ENCODE measurements at places on chromosomes 4 and X.

DNA sequence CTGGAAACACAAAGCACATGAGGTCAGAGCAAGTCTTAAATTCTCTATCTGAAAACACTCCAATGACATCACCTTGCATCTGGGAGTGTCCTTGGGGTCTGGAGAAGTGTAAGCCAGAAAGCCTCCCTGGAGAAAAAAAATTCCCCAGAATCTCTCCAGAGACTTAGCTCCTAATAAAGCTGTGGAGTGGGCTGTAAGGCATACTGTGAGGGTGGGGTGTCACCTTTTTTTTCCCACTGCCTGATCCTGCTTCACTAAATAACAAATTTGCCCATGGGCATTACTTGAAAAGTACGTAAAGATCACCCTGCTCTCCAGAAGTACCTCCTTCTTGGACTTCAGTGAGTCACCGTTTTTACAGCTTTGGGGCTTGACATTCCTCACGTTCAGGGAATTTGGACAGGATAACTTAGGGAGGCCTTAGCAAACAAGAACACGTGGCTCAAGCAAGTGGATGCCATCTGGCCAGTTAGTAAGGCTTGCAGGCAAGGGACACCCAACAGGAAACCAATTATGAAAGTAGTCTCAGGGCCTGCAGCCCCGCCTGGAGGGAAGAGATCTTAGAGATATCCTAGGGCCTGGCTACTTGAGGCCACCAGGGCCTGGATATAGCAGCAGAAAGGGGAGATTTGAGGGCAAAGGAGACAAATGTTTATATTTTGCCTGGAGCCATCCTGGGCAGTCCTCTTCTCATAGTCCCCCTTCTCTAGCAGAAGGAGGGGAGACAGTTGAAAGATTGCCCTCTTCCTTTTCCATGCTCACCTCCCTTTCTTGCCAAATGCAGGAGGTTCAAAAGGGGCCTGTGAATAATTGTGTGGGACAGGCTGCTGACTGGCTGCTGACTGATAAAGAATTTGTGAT is 60.1 kb upstream of the PLAC1 start:
- DNase-seq, result peak; percentile 5
- peaks cover 16% of the 10 kb centered on the region for H3K4me1 ChIP-seq
- H3K27ac ChIP-seq, result peak overlapping the region; percentile 19
- peaks cover 1% of the 10 kb centered on the region for H3K27me3 ChIP-seq

DNA sequence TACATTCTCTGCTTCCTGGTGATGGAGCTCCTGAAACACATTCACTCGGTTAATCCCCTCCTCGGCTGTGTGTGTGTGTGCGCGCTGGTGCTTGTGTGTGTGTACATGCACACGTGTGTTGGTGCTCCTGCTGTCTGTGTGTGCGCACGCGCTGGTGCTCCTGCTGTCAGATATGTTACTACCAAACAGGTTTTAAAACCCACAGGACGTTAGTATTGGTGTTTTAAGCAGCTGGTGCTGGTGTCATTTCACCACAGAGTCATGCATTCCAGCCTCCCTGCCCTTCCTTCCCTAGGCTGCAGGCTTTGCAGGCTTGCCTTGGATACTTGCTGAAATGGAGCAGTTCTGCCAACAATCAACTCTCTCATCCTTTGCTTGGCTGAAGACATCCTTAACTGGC is 48.1 kb upstream of the CPLX1 start:
- peaks cover 9% of the 10 kb centered on the region for H3K4me1 ChIP-seq
- peaks cover 43% of the 10 kb centered on the region for H3K36me3 ChIP-seq
- H3K27me3 ChIP-seq, result peaks cover 10% of the 10 kb centered on the region
- no peak for DNase-seq

DNA sequence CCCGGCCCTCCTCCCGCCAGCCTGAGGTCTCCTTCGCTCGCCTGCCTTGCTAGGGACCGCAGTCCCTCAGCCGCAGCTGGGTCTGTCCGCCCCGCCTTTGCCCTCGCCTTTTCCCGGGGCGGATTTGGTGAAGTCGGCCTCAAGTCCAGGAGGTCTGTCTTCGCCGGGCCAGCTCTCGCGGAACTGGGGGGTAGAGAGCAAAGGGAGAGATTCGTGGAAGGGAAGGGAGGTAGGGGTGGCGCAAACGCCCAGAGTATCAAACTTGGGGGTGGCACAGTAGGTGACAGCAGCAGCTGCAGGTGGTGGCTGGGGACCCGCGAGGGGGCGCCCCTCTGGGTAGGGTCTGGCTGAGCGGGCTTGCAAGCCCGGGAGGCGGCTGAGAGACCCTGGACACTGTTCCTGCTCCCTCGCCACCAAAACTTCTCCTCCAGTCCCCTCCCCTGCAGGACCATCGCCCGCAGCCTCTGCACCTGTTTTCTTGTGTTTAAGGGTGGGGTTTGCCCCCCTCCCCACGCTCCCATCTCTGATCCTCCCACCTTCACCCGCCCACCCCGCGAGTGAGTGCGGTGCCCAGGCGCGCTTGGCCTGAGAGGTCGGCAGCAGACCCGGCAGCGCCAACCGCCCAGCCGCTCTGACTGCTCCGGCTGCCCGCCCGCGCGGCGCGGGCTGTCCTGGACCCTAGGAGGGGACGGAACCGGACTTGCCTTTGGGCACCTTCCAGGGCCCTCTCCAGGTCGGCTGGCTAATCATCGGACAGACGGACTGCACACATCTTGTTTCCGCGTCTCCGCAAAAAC is at the start of gene NPY2R:
Gene NPY2R, plus strand, starts transcription at position 379 of the 797 bp plus-strand sequence. CDS start 5,304 bp downstream, outside the sequence.
- no peak within 1 kb of the TSS for H3K27ac ChIP-seq
- no peaks in the 10 kb centered on the region for H3K4me1 ChIP-seq
- no peak for DNase-seq
- peaks cover 10% of the 10 kb centered on the region for H3K27me3 ChIP-seq
- H3K4me3 ChIP-seq, result no peak within 1 kb of the TSS

DNA sequence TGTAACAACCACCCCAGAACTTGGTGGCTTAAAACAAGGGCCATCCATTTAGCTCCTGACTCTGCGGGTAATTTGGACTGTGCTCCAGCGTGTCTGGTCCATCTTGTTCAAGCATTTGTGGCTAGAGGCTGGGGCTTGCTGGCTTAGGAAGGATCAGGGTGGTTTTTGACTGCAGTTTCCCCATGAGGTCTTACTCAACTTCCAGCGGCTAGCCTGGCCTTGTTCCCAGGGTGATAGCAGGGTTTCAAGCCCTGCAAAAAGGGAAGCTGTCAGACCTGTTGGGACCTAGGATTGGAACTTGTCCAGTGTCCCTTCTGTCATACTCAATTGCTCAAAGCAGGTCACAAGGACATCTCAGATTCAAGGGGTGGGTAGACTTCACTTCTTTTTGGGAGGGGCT is 205.9 kb downstream of the STIM2 start:
- DNase-seq, result no peak
- peaks cover 1% of the 10 kb centered on the region for H3K27me3 ChIP-seq
- no peaks in the 10 kb centered on the region for H3K4me1 ChIP-seq
- H3K27ac ChIP-seq, result no peak overlapping the region

DNA sequence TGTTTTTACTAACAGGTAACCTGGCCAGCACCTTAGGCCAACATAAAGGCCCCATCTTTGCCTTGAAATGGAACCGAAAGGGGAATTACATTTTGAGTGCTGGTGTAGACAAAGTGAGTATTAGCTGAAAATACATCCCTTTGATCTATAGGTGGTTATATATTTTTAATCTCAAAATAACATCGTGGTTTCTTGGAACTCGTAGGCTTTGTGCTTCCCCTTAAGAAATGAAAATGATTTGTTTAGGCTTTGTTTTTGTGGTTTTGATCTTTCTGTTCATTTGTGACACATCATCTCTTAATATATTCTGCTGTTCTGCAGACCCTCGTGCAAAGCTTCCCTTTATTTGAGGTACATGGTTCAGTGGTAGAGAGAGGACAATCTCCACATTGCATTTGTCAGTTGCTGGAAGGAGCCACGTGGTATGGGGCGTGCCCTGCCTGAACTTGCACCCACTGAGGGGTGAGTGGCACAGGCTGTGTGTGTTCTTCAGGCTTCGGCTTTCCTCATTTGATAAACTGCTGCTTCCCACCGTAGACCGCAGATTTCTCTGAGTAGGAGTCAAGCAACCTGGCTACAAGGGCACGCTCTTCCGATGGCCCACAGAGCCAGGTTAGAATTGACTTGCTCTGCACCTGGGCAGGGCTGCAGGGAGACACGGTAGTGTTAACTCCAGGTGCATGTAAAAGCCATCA is 72.2 kb downstream of the GPR143 start:
- H3K27me3 ChIP-seq, result peaks cover 4% of the 10 kb centered on the region
- no peaks in the 10 kb centered on the region for H3K4me1 ChIP-seq
- peaks cover 3% of the 10 kb centered on the region for H3K36me3 ChIP-seq
- no peak for DNase-seq
- no peak overlapping the region for H3K27ac ChIP-seq

GRCh38 chr4:170325599-170325998 is 235.8 kb upstream of the AADAT start:
- DNase-seq, result peak; percentile 18
- peaks cover 26% of the 10 kb centered on the region for H3K4me1 ChIP-seq
- H3K27me3 ChIP-seq, result no peaks in the 10 kb centered on the region

DNA sequence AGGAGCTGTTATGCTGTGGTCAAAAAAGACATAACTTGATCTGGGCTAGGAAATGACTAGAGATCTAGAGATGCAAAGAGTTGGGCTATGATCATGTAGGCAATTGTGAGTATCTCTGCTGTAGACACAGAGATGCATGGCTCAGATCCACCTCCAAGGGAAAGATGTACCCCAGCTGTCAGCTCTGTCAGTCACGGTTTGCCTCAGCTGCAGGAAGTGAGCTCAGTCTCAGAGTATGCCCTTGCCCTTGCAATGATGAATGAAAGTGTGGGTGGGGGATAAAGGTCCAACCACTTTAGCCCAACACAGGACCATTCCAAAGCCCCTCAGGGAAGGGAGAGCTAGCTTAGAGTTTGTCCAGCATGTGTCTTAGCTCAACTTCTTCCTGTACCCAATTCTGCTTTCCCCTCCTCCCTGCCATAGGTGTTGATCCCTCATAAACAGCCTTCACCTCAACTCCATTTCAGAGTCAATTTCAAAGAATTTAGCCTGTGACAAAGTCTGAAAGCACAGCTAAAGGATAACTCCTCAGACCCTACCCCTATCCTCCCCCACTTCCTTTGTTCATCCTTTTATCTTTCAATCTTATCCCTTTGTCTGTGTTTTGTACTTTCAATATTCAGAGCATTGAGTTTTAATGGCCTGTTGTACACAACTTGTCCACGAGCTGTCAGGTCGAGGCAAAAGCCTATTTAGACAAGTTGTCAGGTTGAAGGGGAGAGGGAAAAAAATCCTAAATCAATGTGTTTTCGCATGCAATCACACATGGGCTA is 90.6 kb downstream of the MID1IP1 start:
- H3K4me3 ChIP-seq, result no peak overlapping the region
- DNase-seq, result no peak
- peaks cover 4% of the 10 kb centered on the region for H3K27me3 ChIP-seq
- H3K36me3 ChIP-seq, result no peaks in the 10 kb centered on the region

DNA sequence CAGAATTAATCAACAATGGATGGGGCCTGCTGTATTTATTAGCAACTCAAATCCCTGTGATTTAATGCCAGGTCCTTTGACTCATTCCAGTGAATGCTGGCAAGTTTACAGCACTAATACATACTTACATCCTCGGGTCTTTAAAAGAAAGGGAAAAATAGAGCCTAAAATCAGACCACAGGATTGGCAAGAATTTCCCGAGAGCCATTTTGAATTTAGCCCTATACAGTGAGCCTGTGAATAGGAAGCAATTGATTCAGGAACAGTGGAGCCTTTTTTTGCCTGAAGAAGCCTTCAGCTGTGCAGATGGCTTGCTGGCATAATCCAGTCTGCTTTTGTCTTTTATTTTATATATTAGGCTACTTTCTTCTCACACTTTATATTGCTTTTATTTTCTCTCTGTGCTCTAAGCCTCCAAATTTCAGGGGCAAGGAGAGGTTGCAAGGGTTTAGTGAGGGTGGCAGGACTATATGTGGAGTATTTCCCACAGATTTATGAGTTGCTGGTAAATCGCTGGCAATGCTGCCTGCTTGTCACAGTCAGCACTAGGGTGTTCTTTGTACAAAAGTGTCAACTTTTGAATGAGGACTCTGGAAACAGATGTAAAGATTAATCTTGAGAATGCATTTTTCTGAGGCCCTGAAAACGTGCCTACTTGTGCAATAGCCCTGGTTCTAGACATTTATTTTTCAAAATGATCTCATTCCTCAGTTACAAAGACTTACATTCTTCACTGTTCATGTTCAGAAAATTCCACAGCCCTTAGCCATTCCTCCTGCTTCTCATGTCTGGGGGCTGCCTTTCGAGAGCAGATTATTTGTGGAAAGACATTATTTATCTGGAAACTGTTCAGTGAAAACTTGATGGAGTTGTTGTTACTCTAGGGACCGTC is 303.5 kb downstream of the SPRY1 start:
- DNase-seq, result no peak
- H3K36me3 ChIP-seq, result no peaks in the 10 kb centered on the region
- no peaks in the 10 kb centered on the region for H3K27me3 ChIP-seq

DNA sequence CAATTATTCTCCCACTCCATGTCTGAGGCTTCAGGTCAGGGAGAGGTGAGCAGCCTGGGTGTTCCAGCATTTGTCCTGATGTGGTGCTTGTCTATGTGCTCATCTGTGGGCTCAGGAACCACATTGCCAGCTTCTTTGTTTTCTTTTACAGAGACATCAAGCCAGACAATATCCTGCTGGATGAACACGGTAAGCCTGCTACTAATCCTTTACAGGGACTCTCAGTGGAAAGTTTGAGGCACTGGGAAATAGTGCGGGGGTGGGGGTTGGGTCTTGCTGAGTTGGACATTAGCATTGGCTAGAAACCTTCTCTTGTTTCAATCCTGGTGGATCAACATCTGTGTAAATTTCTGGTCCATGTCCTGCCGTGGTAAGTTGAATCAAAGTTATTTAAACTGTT is 310.3 kb downstream of the EVC2 start:
- H3K27me3 ChIP-seq, result peaks cover 3% of the 10 kb centered on the region
- no peak overlapping the region for H3K27ac ChIP-seq
- H3K4me3 ChIP-seq, result no peak overlapping the region
- DNase-seq, result no peak
- H3K36me3 ChIP-seq, result no peaks in the 10 kb centered on the region
